ENCODE measurements at places on chromosomes 1 and 21.

DNA sequence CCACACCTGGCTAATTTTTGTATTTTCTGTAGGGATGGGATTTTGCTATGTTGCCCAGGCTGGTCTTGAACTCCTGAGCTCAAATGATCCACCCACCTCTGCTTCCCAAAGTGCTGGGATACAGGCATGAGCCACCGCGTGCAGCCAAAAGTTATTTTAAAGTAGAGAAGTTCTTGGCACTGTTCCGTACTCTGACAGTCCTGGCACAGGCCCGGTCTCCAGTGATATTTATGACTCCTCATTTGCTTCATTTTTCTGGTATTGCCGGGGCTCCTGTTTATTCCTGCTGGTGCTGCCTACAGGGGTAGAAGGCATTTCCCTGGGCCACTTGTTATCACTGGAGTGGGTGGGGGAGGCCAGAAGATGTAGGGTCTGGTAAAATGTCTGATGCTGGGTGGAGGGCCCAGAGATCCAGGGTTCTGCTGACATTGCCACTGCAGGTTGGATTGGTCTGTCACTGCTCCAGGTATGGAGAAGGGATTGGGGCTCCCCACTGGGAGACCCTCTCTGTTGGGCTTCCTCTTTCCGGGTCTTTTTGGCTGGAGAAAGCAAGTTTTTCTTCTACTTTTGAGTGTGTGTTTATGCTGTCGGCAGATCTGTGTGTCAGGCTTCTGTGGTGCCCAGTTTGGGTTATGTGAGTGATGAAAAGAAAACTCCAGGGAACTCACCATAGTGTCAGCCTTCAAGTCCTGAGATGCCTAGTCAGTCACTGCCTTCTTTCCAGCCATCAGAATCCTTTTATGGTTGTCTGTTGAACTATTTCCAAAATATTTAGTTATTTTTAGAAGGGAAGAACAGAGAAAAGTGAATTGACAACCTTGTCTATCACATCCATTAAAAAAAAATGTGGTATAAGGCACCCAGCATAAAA lies 4.5 kb downstream of the MROH7 start:
- H3K4me1 ChIP-seq = no peaks in the 10 kb centered on the region
- H3K27ac ChIP-seq = no peak overlapping the region
- H3K27me3 ChIP-seq = no peaks in the 10 kb centered on the region
- no peak overlapping the region for H3K4me3 ChIP-seq

DNA sequence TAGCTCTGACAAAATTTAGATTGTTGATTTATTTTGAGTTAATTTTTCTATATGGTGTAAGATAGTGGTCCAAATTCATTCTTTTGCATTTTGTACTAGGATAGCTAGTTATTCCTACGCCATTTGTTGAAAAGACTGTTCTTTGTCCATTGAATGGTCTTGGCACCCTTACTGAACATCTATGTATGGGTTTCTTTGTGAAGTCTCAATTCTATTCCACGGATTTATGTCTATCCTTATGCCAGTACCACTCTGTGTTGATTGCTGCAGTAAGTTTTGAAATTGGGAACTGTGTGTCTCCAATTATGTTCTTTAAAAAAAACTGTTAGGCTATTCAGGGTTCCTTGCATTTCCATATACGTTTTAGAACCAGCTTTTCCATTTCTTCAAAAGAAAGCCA lies 145.7 kb downstream of the ZNF644 start:
- DNase-seq = no peak
- no peak overlapping the region for H3K27ac ChIP-seq
- H3K4me3 ChIP-seq = no peak overlapping the region
- H3K36me3 ChIP-seq = no peaks in the 10 kb centered on the region
- no peaks in the 10 kb centered on the region for H3K4me1 ChIP-seq

DNA sequence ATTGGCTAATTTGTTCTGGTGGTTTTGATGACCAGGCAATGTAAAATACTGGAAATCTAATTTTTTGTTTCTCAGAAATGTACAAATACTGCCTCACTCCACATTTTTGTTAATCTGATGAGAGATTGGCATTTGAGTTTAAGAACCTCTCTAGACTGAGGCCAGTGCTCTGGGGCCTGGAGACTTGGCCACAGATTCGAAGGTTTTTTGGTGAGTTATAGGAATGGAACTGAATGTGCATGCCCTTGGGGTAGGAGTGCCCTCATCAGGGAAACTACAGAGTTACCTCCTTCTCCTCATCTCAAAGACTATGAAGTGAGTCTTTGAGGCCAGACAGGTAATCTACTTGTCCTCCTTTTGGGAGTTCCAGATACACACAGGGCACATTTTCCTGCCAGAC lies 347.9 kb downstream of the LTN1 start:
- no peak overlapping the region for H3K27ac ChIP-seq
- H3K27me3 ChIP-seq = no peaks in the 10 kb centered on the region
- no peaks in the 10 kb centered on the region for H3K4me1 ChIP-seq
- no peak for DNase-seq

GRCh38 chr1:170267317-170267716 lies 121.6 kb downstream of the NTMT2 start:
- no peaks in the 10 kb centered on the region for H3K27me3 ChIP-seq
- H3K27ac ChIP-seq = no peak overlapping the region
- H3K4me3 ChIP-seq = no peak overlapping the region
- no peaks in the 10 kb centered on the region for H3K36me3 ChIP-seq
- DNase-seq = no peak

DNA sequence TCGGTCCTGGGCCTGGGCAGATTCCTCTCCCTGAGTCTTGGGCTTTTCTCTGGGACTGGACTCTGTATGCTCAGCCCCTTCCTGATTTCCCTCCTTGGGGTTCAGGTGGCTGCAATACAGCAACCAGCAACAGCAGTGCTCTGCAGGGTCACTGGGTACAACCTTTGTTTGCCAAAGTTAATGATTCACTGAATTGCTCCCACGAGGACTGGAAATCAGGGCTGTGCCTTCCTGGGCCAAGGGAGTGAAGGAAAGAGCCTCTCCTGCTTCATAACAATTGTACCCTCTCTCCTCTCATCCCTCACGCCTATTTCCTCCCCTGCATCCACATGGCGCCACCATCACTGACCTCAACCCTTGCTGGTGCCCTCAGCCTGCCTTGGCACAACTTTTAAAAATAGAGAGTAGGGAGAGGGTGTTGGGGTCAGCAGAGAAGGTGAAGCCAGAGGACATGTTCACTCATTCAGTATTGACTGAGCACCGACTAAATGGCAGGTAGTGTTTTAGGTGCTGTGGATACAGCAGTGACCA lies 52.8 kb upstream of the GOLT1A start:
- DNase-seq = no peak
- no peaks in the 10 kb centered on the region for H3K36me3 ChIP-seq
- H3K27me3 ChIP-seq = no peaks in the 10 kb centered on the region
- no peak overlapping the region for H3K27ac ChIP-seq
- H3K4me1 ChIP-seq = peaks cover 7% of the 10 kb centered on the region
- no peak overlapping the region for H3K4me3 ChIP-seq

DNA sequence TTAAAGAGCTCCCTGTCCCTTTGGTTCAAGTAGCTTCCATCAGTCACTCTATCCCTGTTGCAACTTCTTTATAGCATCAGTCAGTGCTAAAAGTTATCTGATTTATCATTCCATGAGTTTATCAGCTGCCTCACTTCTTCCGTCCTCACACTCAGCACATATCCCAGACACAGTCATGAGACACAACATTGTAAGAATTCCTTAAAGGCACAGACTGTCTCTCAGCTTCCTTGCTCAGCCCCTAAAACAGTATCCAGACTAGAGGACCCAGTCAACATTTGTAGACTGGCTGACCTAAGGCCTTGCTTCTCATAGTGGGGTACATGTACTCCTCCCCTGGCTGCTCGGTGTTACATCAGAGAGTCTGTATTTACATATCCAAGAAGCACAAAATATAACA lies 164.9 kb upstream of the ADGRL2 start:
- no peaks in the 10 kb centered on the region for H3K4me1 ChIP-seq
- H3K36me3 ChIP-seq = no peaks in the 10 kb centered on the region
- no peak for DNase-seq
- H3K27ac ChIP-seq = no peak overlapping the region

Measured in upper lobe of left lung (tissue), 6 donors.